Panc1 (cell line): ENCODE measurements at places on chromosomes 2 and 18.

GRCh38 chr18:48855422-48856377 lies 95.1 kb downstream of the SMAD7 start:
- DNase-seq = no peak

- no peak for DNase-seq
Observed at GRCh38 chr2:11811036-11811654, 64.7 kb downstream of the LPIN1 start.

- no peak for DNase-seq
Observed at GRCh38 chr2:141455877-141456276, 674.9 kb downstream of the LRP1B start.

- no peak for DNase-seq
Observed at GRCh38 chr18:68449292-68449691, 265.6 kb downstream of the TMX3 start.

- DNase-seq = no peak
Observed at GRCh38 chr18:71743634-71744033, 800.5 kb downstream of the CBLN2 start.

DNA sequence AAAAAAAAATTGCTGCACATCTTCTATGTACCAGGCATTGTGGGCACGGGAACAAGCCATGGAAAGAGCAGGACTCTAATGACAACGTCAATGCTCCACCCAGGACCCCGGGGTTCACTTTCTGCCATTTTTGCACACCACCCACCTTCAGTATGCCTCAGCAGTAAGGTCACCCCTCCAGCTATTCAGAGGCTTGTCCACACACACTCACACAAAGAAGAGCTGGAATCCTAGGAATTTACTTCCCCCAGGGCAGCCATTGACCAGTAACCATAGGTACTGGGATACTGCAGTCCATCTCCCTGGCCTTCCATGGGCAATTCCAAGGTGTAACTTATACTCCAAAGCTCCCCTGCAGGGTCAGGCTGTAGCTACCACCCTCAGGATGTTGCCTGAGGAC lies 170.8 kb downstream of the SUCLG1 start:
- no peak for DNase-seq

- DNase-seq = no peak
Observed at GRCh38 chr2:111054791-111055691, 65.7 kb upstream of the BCL2L11 start.

DNA sequence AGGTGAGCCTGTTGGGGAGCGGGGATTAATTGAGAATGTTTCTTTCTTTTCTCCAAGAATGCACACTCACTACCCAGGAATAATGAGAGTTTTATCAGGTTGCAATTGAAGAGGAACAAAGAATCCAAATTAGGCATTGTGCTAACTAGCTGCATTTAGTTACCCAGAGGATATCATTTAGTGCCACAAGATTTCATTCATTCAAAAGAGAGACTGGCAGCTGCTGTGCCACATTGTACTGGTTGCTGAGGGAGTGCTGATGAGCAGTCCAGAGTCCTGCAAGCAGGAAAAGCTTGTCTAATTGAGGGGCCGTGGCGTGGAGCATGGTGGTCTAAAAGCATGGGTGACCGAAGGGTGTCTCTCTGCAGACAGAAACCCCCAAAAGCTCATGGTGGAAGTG lies 97.6 kb downstream of the CTAGE1 start:
- no peak for DNase-seq

- DNase-seq = no peak
Observed at GRCh38 chr2:38076152-38076709, 280 bp upstream of the CYP1B1 start.

DNA sequence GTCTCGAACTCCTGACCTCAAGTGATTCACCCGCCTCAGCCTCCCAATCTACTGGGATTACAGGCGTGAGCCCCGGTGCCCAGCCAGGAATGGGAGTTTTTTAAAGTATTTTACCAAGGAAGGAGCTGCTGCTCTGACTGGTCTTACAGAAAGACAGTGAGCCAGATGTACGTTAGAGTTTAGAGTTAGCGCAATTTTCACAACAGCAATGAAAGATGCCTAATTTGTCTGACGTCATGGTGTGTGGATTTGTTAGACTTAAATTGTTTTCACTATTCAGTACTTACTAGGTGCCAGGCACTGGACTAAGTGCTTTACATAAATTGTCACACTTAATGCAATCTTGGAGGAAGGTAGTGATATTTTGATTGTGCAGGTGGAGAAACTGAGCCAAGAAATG lies 12.4 kb upstream of the RPL37A start:
- DNase-seq = no peak

- DNase-seq = no peak
Observed at GRCh38 chr18:53382870-53383269, 841.6 kb downstream of the MBD2 start.

DNA sequence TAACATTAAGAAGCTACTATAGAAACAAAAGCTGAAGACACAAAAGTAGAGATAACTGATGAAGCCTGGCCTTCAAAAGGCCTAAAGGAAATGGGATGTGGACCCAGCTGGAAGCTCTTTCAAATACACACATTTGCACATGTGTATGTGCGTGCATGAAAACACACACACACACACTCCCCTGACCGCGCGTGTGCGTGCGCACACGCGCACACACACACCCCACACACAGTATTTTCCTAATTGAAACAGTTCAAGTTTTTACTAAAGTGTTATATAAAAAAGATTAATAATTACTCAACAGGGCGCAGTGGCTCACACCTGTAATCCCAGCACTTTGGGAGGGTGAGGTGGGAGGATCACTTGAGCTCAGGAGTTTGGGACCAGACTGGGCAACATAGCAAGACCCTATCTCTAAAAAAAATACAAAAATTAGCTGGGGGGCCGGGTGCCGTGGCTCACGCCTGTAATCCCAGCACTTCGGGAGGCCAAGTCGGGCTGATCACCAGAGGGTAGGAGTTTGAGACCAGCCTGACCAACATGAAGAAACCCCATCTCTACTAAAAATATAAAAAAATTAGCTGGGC lies 111.5 kb downstream of the PLEKHM3 start:
- no peak for DNase-seq

GRCh38 chr2:68908392-68908970 lies 37.3 kb upstream of the BMP10 start:
- no peak for DNase-seq

DNA sequence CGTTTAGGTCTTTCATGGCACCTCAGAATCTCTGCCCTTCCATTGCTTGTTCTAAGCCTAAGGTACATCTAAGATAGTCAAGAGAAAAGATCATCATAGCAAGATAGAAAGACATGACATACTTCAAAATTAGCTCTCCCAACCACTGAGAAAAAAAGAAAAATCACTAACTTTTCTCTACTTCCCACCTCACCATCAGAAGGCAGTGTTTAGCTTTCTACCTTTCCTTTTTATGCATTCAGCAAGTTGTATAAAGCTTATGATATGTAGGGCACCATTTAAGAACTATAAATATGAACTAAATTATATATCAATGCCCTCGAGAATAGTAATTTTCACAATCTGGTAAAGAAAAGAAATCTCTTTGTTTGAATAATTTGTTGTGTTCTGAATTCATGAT lies 331.8 kb upstream of the VWC2L start:
- DNase-seq = no peak
